Stimulated activated CD4-positive, alpha-beta T cell treated with anti-CD3 and anti-CD28 coated beads, Interleukin-4, amount 100 ng/mL, for 48 hours (primary cell): ENCODE measurements at places on chromosomes 1 and 21.

DNA sequence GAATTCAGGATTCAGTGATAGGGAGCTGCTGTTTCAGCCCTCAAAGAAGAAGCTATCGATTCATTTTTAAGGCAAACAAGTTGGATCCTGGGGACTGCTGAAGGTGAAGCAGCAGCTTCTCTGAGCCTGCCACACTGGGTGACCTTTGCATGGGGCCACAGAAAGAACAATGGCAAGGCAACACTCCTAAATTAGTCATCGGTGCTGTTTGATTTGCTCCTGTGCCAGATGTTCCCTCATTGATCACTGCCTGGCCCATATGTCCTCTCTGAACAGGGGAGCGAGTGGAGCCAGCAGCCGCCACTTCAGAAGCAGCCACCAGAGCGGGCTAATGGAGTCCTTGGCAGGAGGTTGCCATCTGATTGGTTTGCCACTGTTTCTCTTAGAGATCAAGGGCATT, 391.5 kb downstream of the NTNG1 start:
- no peak for DNase-seq

DNA sequence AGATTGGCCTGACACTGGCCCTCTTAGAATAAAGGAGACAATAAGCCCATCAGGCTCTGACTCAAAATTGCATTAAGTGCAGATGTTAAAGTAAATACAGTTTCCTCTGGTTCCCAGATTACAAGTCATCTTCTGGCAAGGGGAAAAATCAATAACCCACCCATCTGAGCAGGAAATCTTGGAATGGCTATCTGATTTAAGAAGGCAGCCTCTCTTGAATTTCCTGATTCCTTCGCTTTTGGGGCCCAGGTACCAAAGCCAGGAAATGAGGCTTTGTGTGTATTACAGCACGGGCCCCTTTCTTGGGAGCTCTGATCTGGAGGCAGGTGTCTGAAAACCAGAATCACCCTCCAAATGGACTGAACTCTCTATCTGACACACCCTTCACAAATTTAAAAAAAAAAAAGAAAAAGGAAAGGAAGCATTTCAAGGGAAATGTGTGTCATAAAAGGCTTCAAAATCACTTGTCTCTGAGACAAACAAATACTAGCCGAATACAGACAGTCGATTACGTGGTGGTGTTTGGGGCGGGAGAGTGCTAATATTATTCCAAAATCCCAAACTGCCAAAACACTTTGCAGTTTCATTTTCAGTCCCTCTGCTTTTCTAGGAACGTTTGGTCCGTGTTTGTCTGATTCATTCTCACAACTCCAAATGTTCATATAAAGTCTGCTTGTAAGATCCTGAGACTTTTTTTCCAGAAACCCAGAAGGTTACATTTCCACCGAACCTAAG, 240.9 kb upstream of the CAMK1G start:
- no peak for DNase-seq

GRCh38 chr1:156527584-156527983, 27.0 kb upstream of the MEF2D start:
- DNase-seq: no peak

- no peak for DNase-seq
Observed at GRCh38 chr1:4668743-4669700, 14.6 kb downstream of the AJAP1 start.

- no peak for DNase-seq
Observed at GRCh38 chr1:153607381-153607780, 5.6 kb downstream of the S100A16 start.

GRCh38 chr1:214071469-214071868, 83.7 kb downstream of the PROX1 start:
- no peak for DNase-seq

- DNase-seq: no peak
Observed at GRCh38 chr1:181087400-181087901, 1.0 kb upstream of the IER5 start.

- DNase-seq: no peak
Observed at GRCh38 chr1:23400324-23401114, 24.0 kb downstream of the TCEA3 start.

DNA sequence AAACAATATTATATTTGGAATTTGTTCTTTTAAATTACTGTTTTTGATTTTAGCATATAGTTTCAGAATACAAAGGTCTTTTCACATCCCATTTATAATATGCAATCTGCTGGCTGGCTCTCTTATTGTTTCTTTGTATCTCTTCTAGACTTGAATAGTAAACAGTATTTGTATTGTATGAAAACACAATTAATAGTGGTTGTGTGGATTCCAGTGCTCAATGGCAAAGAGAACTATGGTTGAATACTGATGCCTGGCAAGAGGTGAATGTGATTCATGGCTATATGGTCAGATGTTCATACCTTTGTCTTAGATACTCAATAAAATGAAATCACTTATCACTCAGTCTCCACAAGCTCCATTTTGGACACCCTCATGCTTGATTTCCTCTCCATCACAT, 37.2 kb downstream of the OR6Y1 start:
- DNase-seq: no peak

GRCh38 chr1:98177751-98178150, 256.9 kb upstream of the DPYD start:
- DNase-seq: no peak

DNA sequence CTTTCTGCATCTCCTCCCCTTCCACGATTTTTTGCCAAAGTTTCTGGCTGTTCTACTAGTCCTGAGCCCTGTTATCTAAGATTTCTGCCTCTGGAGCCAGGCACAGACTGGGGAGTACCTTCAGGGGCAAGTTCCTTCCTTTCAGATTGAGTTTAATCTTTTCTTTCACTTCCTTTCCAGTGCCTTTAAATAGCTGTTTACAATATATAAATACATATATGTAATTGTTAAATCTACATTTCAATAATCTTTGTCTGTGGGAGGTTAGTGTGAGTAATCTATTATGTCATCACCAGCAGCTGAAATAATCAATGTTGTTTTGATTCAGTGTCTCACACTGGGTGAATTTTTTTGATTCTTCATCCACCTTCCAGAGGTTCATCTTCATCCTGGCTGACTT, 31.8 kb downstream of the DIPK1A start:
- no peak for DNase-seq

GRCh38 chr1:87439821-87440220, 111.1 kb downstream of the LMO4 start:
- no peak for DNase-seq

DNA sequence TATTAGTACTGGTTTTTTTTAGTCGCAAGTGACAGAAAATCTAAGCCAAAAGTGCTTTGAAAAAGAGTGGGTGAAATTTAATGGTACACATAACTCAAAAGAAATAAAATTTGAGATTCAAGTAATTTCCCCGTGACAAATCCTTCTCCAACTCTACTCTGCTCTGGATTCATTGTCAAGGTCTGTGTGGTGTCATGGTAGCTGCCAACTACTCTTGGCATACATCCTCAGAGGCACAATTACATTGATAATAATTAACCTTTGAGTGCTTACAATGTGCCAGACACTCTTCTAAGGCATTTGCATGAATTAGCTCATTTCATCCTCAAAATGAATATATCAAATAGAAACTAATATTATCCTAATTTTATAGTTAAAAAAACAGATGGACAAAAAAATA, 1153.9 kb upstream of the NCAM2 start:
- no peak for DNase-seq

- DNase-seq: no peak
Observed at GRCh38 chr1:180560200-180560867, 1.6 kb downstream of the OVAAL start.

- no peak for DNase-seq
Observed at GRCh38 chr1:247574236-247574635, 13.9 kb upstream of the OR2G2 start.

DNA sequence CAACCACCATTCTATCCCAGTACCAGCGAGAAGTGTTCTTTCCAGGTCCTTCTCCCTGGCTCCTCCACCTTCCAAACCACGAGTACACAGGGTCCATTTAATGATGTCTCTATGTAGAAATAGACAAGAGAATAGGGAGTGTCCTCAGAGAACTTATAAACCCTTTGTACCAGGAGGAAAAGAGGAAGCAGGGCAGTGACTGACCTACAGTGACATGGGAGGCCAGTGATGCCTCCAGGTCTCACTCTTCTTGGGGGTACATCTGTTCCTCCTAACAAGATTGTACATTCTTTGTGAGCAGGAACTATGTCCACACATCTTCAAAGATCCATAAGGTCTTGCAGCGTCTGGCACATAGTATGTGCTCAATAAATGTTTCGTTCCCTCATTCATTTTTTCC, 18.7 kb upstream of the FMOD start:
- DNase-seq: no peak

DNA sequence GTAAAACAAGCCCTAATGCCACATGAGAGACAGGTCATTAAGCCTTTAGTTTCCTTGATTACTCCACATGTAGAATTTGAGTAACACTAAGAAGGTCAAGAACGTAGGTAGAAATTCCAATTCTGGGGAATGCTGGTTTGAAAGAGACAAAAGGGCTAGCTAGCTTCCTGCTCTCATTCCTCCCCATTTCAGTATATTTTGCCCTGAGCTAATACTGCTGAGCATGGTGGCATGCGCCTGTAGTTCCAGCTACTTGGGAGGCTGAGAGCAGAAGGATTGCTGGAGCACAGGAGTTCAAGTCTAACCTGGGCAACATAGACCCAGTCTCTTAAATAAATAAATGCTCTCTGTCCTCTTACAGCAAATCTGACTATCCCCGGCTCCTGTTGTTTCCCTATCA, 12.8 kb downstream of the PRDX6 start:
- no peak for DNase-seq

DNA sequence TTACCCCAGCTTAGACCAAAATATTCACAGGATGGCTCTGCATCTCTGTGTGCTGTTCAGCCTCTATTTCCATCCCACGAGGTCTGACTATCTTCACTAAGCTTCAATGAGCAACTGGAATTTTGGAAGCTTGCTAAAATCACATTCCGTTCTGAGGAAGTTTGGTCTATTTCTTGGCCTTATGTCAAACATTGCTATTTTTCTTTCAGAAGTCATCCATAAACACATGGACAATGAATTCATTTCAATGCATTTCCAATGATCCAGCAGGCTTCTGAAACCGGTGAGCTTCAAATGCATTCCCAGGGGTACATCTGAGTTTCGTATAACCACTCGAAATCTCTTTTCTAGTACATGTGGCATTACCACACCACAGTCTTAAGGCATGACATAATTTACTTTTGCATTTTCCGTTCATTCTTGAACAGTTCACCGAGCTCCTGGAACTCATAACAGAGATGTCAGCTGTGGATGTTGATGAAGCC, 294.1 kb upstream of the KAZN start:
- DNase-seq: no peak

- no peak for DNase-seq
Observed at GRCh38 chr1:245983294-245983967, 523.6 kb downstream of the SMYD3 start.

DNA sequence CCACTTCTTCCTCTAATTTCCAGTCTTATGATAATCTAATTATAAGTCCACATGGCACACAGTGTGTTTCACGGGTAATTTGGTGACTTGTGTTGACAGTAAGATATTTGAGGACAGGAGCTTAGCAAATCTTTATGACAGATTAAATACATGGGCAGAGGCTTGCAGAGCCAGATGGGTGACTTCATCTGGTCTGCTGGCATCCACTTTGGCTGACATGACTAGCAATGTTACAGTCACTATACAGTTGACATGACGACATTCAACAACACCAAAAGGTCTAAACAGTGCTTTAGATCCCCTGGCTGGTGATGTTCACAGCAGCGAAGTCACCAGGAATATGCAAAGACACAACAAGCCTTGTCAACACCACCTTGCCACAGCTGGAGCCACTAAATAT, 147.2 kb downstream of the ETS2 start:
- DNase-seq: no peak

GRCh38 chr1:38203441-38203840, 156.8 kb upstream of the POU3F1 start:
- no peak for DNase-seq

DNA sequence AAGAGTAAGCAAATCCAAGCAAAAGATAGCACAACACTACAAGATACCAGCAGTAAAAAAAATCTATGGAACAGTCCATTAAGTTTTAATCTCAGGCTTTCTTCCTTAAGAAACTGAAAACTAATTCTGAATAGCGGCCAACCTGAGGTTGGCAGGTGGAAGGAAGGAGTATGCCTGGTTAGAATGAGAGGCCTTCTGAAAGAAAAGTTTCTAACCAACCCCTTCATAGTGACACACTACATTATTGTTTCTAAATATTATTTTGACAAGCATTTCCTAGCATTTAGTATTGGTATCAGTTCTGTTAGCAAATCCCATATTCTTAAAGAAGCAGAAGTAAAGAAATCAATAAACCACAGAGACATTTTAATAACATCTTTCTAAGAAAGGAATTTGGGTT, 205.7 kb upstream of the PTBP2 start:
- no peak for DNase-seq

DNA sequence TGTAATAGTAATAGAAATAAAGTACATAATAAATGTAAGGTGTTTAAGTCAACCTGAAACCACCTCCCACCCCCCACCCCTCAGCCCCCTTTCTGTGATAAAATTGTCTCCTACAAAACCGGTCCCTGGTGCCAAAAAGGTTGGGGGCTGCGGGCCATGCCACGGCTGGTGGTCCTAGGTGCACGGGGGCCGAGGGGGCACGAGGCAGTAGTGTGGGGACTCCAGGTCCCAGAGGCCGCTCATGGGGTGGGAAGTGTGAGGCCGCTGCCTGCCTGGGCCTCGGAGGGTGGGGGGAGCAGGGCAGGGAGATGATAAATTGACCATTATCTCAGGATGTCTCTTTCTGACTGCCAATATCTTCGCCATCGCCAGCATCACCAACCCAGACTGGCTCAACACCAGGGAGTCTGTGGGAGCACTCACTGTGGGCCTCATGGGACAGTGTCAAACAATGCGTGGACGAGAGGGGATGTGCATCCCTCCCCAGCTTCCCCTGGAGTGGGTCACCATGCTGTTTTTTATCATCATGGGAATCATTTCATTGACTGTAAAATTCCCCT, 6.5 kb downstream of the ZBTB17 start:
- no peak for DNase-seq

GRCh38 chr1:198929111-198929604, 290.3 kb downstream of the PTPRC start:
- no peak for DNase-seq

DNA sequence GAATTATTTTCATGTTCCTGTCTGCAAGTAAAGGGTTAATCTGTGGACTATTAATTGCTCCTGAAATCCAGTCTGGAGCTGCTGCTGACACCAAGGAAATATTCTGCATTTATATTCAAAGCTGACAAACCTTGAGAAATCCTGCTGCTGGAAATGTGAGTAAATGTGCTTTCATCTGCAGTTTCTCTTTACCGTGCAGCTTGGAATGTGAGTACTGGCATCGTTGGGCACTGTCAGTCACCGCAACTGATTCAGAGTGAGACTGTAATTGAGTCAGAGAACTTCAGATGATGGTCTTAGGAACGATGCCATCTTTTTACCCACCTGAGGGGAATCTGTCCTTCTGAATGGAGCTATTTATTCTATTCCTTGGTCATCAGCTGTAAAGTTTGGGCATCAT, 420.6 kb downstream of the SIPA1L2 start:
- DNase-seq: no peak

- DNase-seq: no peak
Observed at GRCh38 chr1:89483757-89484077, 40.9 kb upstream of the LRRC8B start.
